ENCODE measurements at places on chromosomes 6 and 20.

- DNase-seq: no peak
Observed at GRCh38 chr6:29516108-29516507, 28.4 kb upstream of the MAS1L start.

DNA sequence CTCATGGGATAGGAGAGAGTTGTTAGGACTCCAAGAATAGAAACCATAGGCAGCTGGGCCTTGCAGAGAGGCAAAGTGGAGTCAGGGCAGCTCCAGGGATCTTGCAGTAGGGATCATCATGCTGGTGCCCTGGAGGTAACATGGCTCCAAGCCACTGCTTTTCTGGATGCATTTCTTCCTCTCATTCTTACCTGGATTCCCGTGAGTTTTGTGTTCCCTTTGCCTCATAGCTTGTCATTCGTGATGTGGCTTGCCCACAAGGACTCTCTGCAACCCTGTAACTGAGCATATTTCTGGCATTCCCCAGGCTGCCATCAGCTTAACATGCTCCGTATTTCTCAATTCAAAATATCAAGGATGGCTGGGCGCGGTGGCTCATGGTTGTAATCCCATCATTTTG lies 5.3 kb downstream of the NHLRC1 start:
- no peak for DNase-seq

GRCh38 chr6:30071081-30071818 lies 4.3 kb downstream of the PPP1R11 start:
- no peak for DNase-seq

GRCh38 chr20:16240355-16240754 lies 332.9 kb downstream of the KIF16B start:
- DNase-seq: no peak

- DNase-seq: no peak
Observed at GRCh38 chr6:62805431-62805830, 405.8 kb upstream of the FKBP1C start.

DNA sequence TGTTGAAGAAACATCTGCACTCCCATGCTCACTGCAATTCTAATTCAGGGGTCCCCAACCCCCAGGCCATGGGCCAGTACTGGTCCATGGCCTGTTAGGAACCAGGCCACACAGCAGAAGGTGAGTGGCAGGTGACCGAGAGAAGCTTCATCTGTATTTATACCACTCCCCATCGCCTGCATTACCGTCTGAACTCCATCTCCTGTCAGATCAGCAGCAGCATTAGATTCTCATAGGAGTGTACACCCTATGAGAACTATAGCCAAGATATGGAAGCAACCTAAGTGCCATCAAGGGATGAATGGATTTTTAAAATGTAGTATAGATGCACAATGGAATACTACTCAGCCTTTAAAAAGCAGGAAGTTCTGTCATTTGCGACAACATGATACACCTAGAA lies 53.2 kb downstream of the MBOAT1 start:
- DNase-seq: no peak

- no peak for DNase-seq
Observed at GRCh38 chr6:139485742-139486475, 111.5 kb upstream of the CITED2 start.

DNA sequence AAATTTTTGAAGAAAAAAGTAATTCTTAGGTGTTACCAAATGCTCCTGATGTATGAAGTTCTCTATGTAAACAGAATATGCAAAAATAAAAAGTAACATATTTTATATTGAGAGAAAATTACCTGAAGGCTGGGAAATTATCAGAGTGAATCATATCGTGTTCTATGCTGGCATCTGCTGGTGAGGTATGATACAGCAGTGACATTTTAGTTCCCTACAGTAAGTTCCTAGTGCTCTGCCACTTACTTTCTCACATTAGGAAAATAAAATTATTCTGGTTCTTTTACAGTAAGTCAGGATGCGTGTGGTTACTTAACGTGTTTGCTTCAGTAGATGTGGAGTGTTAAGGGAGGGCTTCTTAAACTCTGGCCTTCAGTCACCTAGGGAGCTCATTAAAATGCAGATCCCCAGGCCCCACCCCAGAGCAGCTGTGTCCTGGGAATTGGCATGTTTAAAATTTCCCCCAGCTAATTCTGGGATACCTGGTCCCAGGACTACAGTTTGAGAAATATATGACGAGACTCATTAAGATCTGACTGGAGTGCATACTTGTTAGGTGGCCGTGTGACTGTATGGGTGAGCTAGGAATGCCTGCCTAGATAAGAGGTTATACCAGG lies 3.2 kb downstream of the ACTR5 start:
- peak; percentile 30 for DNase-seq

GRCh38 chr6:109303640-109304283 lies 78.5 kb downstream of the CD164 start:
- DNase-seq: no peak

DNA sequence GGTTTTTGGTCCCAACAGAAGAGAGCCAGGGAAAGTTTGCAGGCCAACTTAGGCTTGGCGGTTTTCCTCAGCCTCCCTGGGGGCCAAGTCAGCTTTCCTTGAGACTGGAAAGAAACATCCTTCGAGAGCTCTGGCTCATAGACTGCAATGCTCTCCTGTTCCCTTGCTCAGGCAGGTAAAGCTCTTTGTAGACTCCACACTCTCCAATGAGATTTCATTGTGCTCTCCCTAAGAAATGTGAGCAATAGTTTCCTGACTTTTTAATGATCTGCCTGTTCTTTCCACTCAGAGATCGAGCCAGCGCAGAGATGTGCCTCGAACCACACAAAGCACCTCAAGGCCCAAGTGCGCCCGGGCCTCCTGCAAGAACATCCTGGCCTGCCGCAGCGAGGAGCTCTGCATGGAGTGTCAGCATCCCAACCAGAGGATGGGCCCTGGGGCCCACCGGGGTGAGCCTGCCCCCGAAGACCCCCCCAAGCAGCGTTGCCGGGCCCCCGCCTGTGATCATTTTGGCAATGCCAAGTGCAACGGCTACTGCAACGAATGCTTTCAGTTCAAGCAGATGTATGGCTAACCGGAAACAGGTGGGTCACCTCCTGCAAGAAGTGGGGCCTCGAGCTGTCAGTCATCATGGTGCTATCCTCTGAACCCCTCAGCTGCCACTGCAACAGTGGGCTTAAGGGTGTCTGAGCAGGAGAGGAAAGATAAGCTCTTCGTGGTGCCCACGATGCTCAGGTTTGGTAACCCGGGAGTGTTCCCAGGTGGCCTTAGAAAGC lies 13.9 kb downstream of the TNFAIP3 start:
- DNase-seq: no peak

DNA sequence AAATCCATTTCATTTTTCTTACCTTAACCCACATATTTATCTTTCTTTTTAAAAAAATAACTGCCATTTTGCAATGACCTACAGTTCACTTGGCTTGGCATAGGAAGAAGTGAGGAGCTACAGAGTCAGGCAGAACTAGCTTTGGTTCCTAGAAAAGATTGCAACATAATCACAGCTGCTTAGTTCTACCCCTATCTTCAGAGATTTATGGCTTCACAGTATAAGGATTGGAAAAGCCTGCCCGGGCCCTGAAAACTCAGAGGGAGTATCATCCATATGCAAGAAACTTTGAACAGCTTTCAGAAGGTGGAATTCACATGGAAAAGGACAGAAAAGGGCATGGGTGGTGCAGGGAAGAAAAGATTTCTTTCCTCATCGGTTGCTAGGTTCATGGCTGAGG lies 774.3 kb upstream of the CHD6 start:
- DNase-seq: no peak

DNA sequence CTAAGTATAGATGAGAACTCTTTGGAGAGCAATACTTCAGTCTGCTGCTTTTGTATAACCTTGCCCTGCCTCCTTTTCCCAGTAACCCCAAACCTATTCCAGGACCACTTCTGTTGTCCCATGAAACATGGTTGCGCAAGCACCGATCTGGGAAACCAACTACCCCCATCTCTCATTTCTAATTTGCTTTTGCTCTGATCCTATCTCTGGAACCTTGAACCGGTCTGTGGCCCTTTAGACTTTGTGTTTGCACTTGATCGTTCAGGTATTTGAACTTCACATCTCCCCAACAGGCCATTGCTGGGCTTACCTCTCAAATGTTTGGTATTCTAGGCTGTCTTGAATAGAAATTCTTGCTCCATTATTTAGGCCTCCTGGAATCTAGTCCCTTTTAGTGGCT lies 25.0 kb downstream of the L3MBTL3 start:
- DNase-seq: no peak

DNA sequence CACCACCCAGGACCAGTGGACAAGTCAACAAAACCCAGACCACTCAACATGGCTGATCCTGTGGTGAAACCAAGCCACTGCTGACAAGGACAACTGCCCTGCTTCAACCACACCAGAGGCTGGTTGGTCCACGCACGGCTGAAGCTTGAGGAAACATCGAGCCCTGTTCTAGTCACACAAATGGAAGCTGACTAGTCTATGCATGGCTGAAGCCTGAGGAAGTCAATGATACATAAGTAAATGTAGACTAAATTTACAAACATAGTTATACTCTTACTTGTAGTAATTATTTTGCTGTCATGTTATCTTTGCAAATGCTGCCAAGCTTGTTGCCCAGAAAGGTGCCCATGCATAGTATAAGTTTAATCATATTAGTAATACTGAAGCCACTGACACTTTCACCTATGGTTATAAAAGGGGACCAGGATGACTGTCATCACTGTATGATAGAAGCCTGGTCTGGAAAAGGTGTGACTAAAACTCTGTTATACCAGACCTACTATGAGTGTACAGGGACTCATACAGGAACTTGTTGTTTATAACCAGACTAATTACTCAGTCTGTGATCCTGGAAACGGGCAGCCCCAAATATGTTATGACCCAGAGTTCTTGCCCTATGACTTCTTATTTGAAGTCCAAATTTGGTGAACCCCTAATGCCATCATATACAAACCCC lies 5.6 kb downstream of the IL22RA2 start:
- DNase-seq: no peak

GRCh38 chr6:33271468-33272274 lies at the start of the genes RPS18 and VPS52:
Gene RPS18, plus strand, starts transcription at chr6:33272075. Its CDS starts 45 bp downstream, at chr6:33272120.
Gene VPS52, minus strand, starts transcription at chr6:33271876. Its CDS starts 201 bp downstream, at chr6:33271675.
- DNase-seq: peak; percentile 96

DNA sequence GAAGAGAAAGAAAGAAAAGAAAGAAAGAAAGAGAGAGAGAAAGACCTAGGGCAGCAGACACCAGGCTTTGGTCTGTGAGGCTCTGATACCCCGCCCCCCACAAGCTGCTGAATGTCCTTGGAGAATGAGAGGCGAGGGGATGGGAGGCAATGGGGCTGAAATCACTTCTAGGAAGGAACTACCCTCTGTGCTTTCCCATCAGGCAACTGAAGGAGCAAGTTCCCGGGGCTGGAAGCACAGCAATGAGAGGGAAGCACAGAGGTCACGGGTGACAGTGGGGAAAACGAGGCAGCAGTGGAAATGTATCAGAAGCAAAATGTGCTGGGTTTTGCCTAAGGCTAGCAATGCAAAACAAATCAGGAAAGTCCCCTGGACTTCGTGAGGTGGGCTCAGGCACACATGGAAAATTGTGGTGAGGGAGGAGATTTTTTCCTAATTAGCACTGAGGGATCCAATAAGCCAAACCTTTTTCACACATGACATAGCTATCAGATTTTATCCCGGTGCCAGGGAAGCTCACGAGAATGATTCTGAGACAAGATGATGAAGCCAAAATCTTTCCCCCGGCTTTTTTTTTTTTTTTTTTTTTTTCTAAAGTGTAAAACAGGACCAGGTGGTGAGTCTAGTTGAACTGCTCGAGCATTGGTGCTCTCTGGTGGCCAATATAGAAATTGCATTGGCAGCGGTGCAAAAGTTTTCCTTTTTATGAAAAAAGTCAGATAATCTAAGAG lies 16.8 kb upstream of the ARFGEF2 start:
- DNase-seq: peak; percentile 78

DNA sequence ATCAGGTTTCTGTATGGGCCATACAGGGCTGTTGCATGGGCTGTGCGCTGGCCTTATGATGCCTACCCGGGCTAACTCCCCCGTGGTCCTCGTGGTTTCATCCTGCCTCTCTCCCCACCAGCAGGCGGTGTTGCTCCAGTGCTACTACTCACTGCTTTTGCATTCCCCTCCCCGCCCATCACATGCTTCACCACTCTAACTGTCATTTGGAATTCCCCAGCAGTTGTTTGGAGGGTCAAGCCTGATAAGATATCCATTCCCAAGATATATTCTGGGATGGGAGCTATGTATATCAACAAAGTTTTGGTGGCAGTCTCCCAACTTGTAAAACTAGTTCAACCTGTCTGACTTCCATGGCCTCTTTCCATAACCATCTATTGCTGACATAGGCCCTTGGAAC lies 233.2 kb upstream of the SOX4 start:
- DNase-seq: no peak

DNA sequence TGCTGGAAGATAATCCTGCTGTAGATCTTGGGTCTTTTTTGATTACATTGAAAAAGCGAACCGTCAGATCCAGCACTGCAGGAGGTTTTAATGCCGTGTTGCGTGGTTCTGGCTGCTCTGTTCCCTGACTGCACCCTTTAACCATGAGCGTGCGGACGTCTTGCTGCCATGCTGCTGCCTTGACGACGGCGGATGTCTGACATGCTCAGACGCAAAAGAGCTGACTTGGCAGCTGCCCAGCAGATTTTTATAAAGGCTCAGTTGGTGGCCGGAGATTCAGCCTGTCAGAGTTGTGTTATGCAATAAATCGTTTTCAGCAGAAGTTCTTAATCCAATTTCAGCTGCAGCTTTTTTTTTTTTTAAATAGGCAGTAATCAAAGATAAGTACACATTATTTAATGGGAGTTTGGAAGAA lies 119.4 kb downstream of the JARID2 start:
- DNase-seq: peak; percentile 65

GRCh38 chr20:58756450-58756775 lies 63.8 kb downstream of the NPEPL1 start:
- DNase-seq: no peak

DNA sequence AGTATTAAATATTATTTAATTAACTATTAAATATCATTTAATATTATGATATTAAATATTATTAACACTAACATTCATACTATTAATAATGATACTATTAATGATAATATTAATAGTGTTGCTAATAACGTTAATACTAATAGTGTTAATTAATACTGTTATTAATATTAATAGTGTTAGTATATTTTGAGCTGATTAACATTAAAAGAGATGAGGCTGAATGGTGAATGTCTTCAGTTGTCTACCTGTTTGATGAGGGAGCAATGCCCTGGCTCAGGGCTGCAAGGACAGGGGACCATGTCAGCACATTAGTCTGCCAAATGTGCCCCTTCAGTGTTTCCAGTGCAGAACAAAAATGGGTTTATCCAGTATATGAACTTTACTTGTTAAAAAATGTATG lies 96.6 kb upstream of the PLEKHG1 start:
- no peak for DNase-seq

GRCh38 chr6:133326584-133326983 lies 85.4 kb downstream of the EYA4 start:
- no peak for DNase-seq

DNA sequence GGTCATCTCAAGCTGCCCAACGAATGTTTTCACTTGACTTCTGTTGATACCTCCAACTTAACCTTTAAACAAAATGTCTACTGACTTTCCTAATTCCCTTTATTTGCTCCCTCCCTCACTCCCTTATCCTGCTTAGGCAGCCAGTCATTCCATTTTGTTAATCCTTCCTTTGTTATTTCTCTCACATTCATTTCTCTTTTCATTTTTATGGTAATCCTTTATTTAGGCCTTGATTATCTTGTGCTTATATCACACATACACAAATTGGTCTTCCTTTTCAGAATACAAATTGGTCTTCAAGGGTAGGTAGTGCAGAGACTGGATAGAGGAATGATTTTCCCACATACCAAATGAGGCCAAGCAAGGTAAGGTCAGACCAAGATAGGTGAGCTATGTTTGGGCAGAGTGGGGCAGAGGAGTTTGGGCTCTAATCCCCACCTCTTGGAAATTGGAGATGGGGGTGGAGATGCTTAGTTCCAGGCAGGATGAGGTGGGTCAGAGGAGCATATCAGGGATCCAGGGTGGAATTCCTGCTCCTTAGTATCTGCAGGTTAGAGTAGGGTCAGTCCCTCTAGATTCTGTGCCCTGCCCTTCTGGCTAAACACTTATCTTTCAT lies 2.0 kb upstream of the SPACA1 start:
- DNase-seq: no peak
